ENCODE measurements at places on chromosomes 16 and 17.

DNA sequence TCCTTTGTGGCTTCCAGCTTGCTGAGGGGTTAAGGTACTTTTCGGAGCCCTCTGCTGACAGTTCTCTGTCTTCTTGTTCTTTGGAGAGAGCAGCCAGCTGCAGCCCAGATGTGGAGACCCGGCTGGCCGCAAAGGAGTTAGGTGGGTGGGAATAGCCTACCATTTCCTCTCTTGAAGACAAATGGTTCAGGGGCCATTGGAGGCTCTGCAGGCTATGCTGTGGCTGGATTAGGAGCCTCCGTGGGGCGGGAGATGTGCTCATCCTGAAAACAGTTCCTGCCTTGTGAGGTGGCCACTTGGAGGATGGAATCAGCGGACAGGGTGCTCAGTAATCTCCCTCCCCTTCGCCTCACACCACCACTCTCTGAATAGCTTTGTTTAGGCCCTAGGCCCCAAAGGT is 30.3 kb downstream of the MEOX1 start:
- DNase-seq = no peak

- DNase-seq = no peak
Measured at GRCh38 chr17:78258323-78259191, 27.1 kb downstream of the TMEM235 start.

GRCh38 chr17:27384261-27384701 is 72.0 kb upstream of the KSR1 start:
- DNase-seq = no peak

GRCh38 chr17:28812748-28813377 is 29.7 kb downstream of the FAM222B start:
- no peak for DNase-seq

GRCh38 chr16:78127130-78127529 is 27.7 kb downstream of the WWOX start:
- no peak for DNase-seq

DNA sequence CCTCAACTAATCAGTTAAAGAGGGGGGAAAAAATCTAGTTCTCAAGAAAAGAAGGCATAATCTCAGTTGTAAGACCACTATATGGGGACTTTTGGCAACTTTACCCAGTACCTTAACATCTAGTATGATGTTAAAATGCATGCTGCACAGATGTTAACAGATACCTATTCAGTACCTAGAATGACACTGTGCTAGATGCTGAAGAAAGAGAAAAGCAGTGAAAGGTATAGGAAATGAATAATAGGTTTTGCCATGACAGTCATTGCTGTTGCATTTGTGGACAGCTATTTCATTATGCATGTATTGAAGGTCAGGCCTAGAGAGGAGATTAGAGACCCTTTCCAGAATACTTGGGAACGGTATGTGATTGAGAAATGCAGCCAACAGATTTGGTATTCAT is 34.5 kb downstream of the PIGL start:
- DNase-seq = no peak

Data from NCI-H2081 treated with DMSO at 0.1 percent for 48 hours (cell line).